ENCODE measurements at places on chromosomes 1 and 21.

- no peak for DNase-seq
Observed at GRCh38 chr1:116674751-116675150, 7.2 kb upstream of the IGSF3 start.

- DNase-seq = no peak
Observed at GRCh38 chr1:56915960-56916359, 49.9 kb downstream of the C8B start.

DNA sequence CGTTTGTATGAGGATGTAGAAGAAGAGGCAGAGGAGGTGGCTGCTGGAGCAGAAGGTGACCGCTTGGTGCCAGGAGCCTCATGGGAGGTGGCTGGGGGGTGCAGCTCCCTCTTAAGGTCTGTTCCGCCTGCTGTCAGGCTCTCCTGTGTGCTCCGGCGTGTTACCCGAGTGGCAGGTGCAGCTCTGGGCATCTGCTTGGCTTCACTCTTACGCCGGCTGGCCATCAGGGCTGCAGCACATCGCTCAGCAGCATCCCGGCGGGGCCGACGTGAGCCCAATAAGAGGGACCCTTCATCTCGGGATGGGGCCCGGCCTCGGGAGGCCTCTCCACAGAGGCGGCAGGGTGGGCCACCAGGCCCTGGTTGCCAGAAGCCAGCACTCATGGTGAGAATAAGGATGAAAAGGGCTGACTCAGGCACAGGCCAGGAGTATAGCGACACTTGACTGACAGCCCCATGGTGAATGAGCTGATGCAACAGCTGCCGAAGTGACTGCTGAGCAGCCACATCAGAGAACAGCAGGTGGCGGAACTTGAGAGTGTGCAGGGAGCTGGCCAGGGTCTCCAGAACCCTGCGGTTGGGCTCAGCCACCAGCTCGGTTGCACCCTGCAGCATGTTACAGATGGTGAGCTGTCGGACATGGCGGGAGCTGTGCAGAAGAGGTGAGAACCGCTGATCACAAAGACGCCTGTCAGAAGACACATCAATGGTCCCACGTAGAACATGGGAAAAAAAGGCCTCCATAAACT, 17.5 kb downstream of the LRRC41 start:
- DNase-seq = no peak

DNA sequence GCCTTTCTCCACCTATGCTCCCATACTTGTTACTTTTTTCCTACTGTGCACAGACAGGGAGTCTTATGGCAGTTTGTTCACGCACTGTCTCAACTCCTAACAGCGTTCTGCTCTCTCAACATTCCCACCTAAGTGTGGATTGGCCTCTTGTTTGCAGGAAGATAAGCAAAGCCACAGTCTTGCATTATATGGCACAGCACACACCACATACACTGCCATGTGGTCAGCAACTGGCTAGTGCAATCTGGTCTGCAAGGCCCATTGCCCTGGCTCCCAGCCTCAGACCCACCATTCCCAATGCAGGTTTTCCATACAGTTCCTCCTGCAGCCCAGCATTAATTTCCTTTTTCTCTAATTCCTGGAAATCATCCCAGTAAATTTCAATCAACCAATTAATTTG, 38.3 kb upstream of the LAMC2 start:
- no peak for DNase-seq

- no peak for DNase-seq
Observed at GRCh38 chr1:168271636-168272035, 9.0 kb upstream of the TBX19 start.

- no peak for DNase-seq
Observed at GRCh38 chr1:59903141-59903754, 23.3 kb downstream of the CYP2J2 start.

DNA sequence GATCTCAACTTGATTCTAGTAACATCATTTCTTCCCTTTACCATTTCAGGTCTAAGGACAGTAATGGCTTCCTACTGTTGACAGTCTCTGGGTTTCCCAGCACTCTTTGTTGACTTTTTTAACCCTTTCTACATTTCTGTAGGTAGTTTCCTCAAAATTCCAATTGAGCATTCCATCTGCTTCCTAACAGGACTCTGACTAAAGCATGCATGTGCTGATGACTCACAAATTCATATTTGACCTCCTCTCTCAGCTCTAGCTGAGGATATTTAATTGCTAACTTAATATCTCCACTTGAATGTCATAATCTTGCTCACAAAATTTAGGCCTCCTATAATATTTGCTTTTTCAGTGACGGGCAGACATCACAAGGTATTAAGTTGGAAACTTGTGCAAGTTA, 93.3 kb upstream of the ZNHIT6 start:
- no peak for DNase-seq

GRCh38 chr1:95126366-95126765, 9.2 kb downstream of the TLCD4 start:
- DNase-seq = no peak

- no peak for DNase-seq
Observed at GRCh38 chr1:226033582-226033981, 28.9 kb upstream of the H3-3A start.

GRCh38 chr21:41009398-41010100, 158.4 kb upstream of the BACE2 start:
- DNase-seq = no peak

- DNase-seq = no peak
Observed at GRCh38 chr1:14522926-14523241, 75.6 kb upstream of the KAZN start.

DNA sequence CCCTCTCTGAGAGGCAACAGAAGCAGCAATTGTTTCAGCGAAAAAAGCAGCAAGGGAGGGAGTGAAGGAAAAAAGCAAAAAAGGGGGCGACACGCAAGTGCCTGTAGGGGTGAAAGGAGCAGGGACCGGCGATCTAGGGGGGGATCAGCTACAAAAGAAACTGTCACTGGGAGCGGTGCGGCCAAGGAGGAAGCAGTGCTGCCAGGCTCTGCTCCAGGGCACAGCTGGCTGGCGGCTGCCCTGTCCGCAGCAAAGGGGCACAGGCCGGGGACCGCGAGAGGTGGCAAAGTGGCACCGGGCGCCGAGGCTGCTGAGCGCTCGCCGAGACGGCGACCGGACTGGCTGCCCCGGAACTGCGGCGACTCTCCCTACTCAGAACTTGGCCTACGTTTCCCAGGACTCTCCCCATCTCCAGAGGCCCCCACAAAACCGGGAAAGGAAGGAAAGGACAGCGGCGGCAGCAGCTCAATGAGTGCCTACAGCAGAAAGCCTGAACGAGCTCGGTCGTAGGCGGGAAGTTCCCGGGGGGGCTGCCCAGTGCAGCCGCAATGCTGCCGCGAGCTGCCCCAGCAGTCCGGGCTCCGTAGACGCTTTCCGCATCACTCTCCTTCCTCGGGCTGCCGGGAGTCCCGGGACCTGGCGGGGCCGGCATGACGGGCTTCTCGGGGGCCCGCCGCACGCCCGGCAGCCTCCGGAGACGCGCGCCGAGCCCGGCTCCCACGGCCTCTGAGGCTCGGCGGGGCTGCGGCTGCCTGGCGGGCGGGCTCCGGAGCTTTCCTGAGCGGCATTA, 1.0 kb upstream of the CDKN2C start:
- peak; percentile 14 for DNase-seq

DNA sequence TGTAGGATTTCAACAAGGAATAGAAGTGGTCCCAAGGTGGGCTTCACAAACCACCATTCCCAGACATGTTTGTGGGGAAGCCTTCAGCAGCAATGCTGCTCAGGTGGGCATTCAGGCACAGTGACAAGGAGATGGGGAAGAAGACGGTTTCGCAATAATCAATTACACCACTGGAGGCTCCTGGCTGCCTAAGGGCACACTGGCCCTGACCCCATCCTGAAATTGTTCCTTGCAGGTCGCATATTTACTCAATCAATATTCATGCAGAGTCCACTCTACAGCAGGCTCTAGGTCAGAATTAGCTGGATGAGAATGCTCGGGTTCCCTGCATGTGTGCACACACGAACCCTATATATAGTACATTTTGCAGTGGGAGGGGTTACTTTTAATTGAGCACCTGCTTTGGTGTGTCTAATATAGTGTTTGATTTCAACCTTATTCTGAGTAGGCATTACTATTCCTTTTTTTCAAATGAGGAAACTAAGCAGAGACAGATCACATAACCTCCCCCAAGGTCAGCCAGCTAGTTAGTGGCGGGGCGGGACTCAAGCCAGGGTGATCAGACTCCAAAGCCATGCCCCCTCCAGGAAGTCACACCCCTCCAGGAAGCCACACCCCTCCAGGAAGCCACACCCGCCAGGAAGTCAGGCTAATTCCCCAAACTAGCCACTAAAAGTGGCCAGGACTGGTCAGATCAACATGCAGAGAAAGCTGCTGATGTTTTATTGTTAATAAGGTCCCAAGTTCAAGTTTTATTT, 106.5 kb downstream of the HLCS start:
- DNase-seq = no peak

DNA sequence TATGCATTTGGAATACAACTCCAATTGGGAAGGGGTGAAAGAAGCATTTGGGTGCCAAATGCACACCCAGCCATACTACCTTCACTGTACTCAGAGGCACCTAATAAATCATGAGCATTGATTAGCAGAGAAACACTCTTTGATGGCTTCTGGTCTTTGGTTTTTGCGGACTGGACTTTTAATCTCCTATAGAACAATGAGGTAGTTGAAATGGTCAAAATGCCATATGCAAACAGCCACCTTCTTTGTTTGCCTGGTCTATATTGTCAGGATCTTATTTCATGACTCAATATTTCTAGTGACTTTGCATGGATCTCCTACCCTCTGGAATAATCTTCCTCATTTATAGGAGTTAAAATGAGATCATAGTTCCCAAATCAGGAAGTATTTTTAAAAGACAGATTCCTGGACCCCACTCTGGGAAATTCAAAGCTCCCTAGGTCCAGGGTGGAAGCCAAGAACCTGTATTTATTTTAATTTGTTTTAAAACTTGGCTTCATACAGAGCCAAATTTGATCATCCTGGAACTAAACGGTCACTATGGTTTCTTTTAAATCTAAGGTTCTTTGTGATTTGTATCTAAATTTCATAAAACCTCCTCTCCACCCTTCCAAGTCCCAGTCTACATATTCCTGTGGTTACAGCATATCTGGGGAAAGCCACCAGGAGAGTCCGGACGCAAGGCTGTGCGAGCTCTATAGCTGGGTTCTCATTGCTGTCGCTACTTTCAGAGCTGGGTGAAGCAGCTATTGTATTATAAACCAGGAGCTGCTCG, 8.7 kb downstream of the FAM3B start:
- DNase-seq = no peak

DNA sequence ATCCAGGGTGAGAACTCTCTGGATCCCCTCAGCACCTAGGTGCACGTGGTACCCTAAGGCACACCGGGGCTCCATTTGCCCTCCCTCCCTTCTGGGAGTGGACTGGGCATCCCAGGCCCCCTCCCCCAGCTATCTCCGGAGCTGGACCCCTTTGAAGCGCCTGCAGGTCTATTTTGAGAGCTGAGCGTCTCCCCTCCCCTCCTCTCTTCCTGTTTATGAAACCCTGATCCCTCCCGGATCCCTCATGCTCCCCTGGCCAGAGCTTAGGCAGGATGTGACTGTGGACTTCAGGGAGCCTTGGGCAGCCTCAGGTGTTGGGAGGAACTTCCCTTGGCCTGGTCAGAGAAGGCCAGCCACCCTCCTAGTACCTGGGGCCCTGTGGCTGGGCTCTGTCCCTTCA, 10.2 kb downstream of the RPS6KA1 start:
- DNase-seq = no peak

DNA sequence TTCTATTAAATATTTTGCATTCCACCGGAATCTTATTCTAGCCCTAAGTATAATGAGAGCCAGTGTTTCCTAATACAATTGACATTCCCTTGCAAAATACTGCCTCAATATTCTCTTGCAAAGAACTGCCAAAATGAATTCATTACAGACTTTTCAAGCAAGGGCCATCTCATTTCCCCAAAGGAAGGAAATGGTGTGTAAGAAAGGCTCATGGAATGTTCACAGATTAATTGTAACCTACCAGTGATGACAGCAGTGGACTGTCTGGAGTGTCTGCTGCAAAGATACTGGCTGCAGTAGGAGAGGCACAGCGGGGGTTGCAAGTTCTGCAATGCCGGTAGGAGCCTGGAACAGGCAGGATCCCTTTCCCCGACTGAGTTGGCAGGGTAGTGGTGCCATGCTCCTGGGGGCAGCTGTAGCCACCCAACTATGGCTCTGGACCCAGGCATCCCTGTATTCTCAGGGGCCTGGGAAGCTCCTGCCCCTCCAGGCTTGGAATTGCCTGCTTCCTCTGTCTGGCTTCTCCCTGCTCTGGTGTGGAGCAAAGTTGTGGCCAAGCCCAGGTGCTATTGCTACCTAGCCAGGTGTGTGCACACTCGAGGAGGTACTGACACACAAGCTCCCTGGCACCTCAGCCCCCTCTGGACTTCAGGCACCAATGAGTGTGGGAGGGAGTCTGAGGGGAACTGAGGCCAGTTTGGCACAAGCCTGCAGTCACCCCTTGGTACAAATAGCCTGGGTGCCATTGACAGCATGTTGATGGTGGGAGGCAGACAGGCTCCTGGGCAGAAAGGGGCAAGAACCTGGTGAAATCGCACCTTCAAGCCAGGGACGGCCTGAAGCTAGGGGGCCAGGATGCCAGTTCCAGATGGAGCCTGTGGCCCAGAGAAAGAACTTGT, 1371.0 kb downstream of the KCNT2 start:
- DNase-seq = no peak

DNA sequence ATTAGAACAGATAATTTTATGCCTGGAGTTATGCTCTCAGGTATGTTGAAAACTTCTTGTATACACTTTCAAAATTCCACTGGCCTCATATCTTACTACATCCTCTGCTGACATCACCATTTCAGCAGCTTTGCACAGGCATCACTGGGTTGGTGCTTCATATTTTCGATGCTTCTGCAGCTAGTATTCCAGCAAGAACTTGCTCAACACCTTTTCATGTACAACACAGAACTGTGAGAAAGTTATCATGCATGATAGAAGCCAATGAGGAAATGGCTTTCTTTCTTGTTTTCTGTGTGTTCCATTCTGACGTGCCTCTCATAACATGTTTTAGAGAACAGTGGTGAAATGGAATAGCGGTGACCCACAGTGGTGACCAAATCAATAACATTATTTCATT, 5.1 kb upstream of the GBP5 start:
- DNase-seq = no peak

- DNase-seq = no peak
Observed at GRCh38 chr21:31909153-31910073, 36.6 kb downstream of the HUNK start.

GRCh38 chr21:22019766-22020165, 1021.6 kb downstream of the NCAM2 start:
- DNase-seq = no peak
